Stimulated activated CD4-positive, alpha-beta T cell treated with anti-CD3 and anti-CD28 coated beads, Interleukin-2, amount 100 ng/mL, for 24 hours (primary cell): ENCODE measurements at places on chromosomes 5 and 9.

GRCh38 chr5:147971472-147971871 lies 65.1 kb upstream of the C5orf46 start:
- DNase-seq = no peak

DNA sequence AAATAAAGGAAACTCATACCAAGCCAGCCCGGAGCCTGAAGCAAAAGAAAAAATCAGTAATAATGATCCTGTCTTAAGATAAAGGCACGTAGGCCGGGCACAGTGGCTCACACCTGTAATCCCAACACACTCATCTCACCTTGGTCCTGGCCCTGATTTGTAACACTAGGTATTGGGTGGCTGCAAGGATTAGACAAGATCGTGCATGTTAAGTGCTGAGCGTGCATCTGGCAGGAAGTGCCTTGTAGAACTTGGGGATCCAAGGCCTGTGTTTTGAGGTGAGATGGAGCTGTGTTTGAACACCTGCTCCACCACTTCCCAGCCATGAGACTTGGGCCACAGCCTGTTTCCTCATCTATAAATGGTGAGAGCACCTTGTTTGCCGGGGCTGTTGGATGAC lies 41.5 kb downstream of the SPRY4 start:
- DNase-seq = no peak

DNA sequence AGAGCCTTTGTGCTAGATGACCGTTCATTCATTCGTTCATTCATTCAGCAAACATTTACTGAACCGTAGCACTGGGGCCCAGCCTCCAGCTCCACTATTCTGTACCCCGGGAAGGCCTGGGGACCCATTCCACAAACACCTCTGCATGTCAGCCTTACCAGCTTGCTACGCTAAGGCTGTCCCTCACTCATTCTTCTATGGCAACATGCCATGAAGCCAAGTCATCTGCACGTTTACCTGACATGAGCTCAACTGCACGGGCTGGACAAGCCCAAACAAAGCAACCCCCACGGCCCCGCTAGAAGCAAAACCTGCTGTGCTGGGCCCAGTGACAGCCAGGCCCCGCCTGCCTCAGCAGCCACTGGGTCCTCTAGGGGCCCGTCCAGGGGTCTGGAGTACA lies 6.0 kb downstream of the CEL start:
- no peak for DNase-seq

DNA sequence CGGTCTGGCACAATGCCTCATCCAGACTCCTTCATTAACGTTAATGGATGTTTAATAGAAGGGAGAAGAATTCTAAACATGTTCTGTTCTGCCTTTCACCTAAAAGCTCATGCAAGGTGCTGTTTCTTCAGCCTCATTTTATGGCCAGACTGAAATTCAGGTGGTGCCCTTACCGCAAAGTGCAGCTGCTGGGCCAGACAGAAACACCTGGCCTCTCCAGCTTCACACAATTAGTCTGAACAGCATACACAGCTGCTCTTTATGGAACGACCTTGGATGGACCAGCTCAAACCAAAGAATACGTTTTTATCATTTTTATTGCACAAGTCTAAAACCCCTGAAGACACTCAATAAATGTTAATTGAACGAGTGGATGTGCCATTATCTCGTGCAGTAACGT lies 4.6 kb downstream of the SNCAIP start:
- DNase-seq = no peak

GRCh38 chr5:81021486-81021885 lies 61.3 kb downstream of the RASGRF2 start:
- no peak for DNase-seq

DNA sequence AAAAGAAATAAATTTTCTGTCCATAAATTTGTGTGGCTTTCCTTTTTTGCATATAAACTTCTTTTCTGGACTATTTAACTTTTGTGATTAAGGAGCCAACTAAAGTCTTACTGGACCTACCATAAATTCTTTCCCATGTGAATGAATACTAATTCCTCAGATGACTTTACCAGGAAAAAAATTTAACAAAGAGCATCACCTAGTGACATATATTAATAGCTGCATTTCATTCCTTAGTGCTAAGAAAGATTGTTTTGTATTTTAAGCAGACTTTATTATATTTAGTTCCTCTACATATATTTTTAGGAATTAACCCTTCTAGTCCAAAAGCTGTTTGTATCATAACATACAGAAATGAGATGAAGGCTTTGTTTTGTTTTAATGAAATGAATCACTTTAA lies 64.4 kb downstream of the C9orf85 start:
- no peak for DNase-seq
